ENCODE measurements at places on chromosomes 7 and 10.

- no peak for DNase-seq
Observed at GRCh38 chr7:131505636-131506557, 50.5 kb downstream of the PODXL start.

DNA sequence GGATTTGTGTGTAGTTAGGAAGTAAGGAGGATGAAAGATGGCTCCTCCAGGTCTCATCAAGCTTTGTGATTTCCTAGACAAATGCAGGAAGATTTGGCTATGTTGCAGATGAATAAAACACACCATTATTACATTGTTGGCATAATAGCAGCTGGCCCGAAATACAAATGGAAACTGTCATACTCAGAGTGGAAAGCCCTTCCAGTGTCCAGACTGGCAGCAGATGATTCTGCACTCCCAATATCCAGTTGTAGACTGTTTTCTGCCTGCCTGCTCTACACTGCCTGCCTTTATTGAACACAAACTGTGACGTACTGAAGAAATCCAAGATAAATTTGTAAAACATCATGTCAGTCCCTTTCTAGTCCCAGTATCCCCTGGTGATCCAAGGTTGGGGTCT lies 99.7 kb upstream of the FZD1 start:
- no peak for DNase-seq

DNA sequence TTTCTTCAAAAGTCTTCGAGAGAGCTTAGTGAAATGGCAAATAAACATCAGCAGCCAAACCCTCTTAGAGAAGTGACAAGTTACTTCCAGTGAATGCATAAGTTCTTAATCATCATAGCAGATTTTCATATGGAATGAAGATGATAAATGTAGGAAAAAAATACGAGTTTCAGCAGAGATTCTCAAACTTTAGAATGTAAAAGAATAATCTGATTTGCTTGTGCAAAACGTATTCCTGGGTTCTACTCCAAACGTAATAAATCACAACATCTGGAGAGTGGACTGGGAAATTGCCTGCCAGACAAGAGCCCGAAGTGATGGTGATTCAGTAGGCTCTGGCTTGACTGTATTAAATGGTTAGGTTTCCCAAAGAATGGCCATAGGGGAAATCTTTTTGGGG lies 62.2 kb downstream of the AKR1E2 start:
- DNase-seq = no peak

- no peak for DNase-seq
Observed at GRCh38 chr10:30088178-30088577, 28.8 kb upstream of the JCAD start.

DNA sequence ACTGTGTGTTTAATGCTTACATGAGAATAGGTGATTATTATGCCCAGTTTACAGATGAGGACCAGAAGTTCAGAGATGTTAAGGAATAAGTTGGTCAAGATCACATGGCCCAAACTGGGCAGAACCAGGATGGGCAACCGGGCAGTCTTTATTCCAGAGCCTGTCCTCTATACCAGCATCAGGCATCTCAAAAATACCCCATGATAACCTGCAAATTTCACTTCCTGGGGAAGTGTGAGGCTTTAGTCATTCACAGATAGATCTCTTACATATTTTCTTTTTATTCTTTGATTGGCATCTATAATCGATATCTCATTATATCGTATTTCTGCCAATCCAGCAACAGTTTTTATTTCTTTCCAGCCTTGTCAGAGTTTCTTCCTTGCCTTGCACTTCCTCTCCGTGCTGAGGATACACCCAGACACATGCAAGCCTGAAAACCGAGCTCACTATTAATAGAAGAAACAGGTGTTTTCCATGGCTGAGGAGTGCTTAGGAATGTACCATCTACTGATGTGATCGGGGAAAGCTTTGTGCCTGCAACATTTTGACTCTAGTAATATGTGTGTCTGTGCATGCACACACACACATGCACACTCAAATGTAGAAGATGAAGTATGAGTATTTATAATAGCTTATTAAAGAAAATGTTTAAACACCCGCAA lies 82.4 kb downstream of the CREM start:
- DNase-seq = no peak

DNA sequence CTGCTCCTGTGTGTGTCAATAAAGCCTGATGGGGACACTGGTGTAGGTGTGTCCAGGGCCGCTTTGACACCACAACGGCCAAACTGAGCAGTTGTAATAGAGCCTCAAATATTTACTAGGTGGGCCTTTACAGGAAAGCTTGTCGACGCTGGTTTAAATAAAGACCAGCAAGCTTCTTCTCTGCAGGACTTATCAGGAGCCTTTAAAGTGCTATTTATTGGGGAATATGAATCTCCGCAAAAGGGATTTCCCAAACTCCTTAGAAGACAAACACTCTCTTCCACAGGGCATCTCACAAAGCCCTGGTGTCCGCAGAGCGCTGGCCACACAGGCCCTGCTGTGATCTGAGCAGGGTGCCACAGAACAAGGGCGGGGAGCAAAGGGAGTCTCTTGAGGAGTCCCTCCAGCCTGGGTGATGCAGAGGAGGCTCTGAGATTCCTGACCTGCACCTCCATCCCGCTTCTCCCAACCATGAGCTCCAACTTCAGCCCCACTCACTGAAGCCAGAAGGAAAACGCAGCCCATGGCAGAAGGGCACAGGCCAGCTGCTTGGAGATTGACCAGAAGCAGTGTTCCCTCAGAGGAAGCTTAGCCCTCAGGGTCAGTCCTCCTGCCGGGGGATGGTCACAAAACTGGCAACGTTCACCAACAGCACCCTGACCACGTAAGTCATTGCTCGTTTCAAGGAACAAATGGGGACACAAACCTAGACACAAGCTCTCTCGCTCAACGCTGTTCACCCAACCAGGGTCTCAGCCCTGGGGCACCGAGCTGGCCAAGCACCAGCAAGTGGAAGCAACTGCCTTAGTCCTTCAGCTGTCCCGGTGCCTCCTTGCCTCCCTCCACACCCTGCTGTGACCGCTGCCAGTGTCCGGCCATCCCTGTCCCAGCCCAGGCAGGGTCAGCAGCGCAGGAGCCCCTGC lies 129.5 kb downstream of the OAT start:
- DNase-seq = no peak

GRCh38 chr7:142961595-142961972 lies 579 bp downstream of the KEL start:
- no peak for DNase-seq

GRCh38 chr10:19889256-19889655 lies 73.0 kb downstream of the PLXDC2 start:
- DNase-seq = no peak

GRCh38 chr7:8640671-8641070 lies 207.3 kb downstream of the NXPH1 start:
- DNase-seq = no peak

- no peak for DNase-seq
Observed at GRCh38 chr10:99057936-99058690, 177.5 kb downstream of the HPSE2 start.

- no peak for DNase-seq
Observed at GRCh38 chr7:135253851-135254771, 20.5 kb downstream of the STRA8 start.

- DNase-seq = no peak
Observed at GRCh38 chr7:4147926-4148620, 534.0 kb upstream of the FOXK1 start.

GRCh38 chr7:105916603-105917002 lies 40.2 kb upstream of the ATXN7L1 start:
- no peak for DNase-seq

- no peak for DNase-seq
Observed at GRCh38 chr7:108079648-108080591, 50.2 kb downstream of the LAMB4 start.

DNA sequence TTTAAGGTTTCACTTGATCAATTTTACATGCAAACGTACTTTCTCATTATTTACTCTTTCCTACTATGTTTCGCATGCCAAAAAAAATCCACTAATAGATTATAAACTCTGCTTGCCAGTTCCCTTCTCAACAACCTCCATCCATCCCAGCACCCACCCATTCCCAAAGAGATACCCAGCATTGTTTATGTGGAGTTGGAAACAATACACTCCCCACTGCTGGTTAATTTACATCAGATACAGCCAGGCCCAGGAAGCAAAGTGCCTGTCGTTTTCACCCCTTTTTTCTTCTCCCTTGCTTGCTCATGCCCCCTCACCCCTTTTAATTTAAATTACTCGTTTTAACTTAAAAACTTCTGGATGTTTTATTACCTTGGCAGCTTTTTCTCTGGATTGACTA lies 59.9 kb downstream of the HIBADH start:
- no peak for DNase-seq

GRCh38 chr7:32037650-32038198 lies 32.5 kb downstream of the PDE1C start:
- DNase-seq = no peak

DNA sequence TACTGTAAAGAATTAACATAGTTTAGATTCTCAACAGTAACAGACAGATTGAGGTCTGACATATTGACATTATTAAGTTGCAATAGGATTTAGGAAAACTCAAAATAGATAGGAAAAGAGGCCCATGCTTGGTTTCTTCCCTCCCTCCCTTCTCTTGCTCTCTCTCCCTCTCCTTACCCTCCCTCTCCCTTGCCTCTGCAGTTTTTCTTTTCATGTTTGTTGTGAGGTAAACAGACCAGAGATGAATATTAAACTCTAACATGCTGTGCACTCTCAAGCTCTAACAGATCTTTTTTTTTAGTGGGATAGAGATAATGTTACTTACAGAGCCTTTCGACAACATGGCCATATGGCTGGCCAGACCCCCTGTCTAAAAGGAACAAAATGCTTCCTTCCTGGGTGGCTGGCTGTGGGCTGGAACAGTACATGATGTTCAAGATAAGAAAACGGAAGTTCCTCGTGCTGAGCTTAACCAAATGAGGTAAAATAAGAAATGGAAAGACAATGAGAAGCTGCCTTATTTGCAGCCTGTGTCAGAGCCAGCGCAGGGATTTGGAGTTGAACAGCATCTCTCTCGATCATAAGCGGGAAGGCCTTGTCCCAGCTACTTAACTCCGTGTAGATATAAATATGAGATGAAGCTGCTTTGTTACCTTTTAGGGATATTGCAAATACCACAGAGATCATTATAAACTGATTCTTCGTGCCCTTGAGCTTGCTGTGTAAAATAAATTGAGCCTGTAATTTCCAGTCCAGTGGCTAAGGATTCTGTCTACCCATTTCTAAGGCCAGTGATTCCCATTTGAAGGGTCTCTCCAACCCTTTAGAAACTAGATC lies 391.9 kb upstream of the NPVF start:
- no peak for DNase-seq

DNA sequence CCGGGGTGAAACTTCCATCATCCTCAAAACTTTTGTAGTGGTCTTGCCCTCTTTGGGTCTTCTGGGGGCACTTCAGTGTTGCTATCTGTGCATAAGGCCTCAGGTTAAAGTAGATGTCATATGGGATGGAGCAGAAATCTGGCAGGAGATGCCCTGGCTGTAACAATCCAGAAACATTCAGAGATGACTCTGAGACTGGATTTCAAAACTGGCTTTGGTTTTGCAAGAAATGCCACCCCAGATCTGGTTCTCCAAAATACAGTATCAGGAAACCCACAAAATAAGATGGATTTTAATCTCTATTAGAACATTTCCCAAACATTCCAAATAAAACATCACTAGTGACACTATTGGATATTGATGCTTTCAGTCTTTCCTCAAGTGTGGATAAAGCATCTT lies 191.5 kb downstream of the REEP3 start:
- no peak for DNase-seq

DNA sequence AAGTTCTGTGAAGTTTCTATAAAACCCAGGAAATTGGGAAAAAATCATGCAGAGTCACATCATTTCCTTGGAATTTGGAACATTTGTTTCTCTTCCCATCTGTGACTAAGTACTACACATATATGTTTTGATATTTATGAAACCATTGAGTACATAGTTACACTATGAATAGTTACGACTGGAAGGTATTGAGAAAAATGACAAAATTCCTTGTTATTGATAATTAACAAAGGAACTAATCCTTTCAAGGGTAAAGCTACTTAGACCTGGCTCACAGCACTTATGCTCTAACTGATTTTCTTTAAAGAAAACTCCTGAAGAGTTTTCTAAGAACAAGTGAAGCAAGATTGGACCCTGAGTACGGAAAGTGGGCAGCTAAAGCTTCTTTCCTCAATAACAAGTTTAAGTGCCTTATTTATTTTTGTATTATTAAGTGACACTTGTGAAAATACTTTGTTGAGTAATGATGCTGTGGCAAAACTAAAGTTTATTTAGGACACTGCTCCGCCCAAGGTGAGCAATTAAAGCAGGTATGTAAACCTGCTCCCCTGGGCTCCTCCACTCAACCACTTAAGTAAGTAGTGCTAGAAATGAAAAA lies 12.0 kb upstream of the GLCCI1 start:
- DNase-seq = no peak

- DNase-seq = no peak
Observed at GRCh38 chr7:78924581-78924980, 528.9 kb downstream of the MAGI2 start.

- DNase-seq = no peak
Observed at GRCh38 chr7:130189343-130189742, 15.9 kb downstream of the TMEM209 start.

DNA sequence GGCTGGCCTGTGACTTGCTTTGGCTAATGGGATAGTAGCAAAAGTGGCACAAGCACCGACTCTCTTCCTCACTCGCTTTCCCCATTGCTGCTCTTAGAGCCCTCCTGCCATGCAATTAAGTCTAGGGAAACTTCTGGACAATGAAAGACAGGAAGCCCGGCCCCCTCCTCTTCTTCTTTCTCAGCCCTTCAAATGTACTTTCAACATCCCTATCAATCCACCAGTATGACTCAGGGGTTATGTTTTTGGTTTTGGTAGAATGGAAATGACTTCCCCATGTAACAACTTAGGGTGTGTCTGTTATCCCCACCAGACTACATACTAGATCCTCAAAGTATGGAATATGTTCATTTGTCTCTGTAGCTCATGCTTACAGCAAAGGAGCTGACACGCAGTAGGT lies 139.0 kb upstream of the GDF10 start:
- no peak for DNase-seq

DNA sequence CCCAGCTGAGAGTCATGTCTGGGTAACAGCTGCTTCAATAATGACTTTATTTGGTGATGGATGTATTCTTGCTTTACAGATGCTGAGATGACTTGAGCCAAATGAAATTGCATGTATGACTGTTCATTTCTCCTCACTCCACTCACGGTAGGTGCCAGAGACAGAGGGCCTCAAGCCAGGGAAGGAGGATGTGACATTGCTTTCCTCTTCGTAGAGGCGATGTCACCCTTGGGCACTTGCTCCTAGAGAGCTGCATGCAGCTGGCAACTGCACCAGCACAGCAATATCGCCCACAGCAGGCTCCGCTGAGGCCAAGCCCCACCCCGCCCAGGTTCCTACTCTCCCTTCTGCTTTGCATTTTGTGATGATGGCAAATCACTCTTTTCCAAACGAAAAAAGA lies 116.6 kb upstream of the AOAH start:
- no peak for DNase-seq

DNA sequence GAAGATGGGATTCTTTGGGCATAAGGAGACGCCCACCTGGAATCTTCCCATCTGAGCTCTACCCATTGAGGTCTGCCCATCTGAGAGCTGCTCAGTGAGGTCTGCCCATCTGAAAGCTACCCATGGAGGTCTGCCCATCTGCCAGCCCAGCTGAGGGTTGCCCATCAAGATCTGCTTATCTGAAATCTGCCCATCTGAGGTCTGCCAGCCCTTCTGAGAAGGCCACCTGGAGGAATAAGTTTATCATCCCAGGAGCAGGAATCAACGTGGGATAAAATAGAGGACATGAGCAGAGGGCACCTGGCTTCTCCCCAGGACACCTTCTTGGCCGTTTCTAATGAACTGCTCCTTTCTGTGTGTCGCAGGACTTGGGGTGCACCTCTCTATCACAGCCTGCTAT lies 35.3 kb upstream of the PDZD8 start:
- DNase-seq = no peak

- DNase-seq = no peak
Observed at GRCh38 chr10:25842146-25842545, 91.9 kb upstream of the MYO3A start.

Measured in NCI-H1930 (cell line).